Mucosa of gallbladder (tissue), 1 donor: ENCODE measurements at places on chromosomes 1 and 21. TPM values are rescaled to one million over a fixed set of nuclear protein-coding genes. Genes with fewer than 3 reads are reported as not detected.

CYP4Z1 gene
- not detected for total RNA-seq

SYPL2 gene
- 3.1 TPM for total RNA-seq

BTG2 gene
- 111 TPM for total RNA-seq

MATN1 gene
- 0.12 TPM for total RNA-seq

AQP10 gene
- total RNA-seq, result 0.32 TPM

GRCh38 chr1:44719318-44719717 lies 11.7 kb downstream of the RNU5D-1 start:
- no peak for DNase-seq

- DNase-seq, result no peak
These were observed 255.9 kb downstream of the CAMTA1 start for GRCh38 chr1:7040969-7041695.

- DNase-seq, result no peak
These were observed 328.5 kb downstream of the TBX15 start for GRCh38 chr1:118659646-118660045.

DNA sequence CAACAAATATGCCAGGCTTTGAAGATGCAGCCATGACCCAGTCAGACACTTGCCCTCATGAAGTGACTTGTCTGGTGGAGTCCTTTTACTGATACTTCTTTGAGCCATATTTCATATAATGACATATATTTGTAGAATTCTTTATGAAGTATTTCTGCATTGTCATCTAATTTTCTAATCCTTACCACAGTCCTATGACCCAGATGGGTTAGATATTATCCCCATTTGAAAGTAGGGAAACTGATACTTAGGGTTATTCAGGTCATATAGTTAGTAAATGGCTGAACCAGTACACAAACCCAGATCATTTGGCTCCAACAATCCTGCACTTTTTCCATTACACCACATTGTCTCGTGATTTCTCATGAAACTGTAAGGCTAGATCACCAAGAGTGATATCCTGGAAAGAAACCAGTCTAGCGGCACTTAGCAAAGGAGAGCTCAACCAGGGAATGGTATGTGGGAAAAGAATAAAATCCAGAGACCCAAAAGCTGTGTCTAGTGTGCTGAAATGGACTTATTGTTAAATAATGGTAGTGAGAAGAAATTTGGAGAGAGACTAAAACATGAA lies 49.6 kb downstream of the ZFYVE9 start:
- no peak for DNase-seq

DNA sequence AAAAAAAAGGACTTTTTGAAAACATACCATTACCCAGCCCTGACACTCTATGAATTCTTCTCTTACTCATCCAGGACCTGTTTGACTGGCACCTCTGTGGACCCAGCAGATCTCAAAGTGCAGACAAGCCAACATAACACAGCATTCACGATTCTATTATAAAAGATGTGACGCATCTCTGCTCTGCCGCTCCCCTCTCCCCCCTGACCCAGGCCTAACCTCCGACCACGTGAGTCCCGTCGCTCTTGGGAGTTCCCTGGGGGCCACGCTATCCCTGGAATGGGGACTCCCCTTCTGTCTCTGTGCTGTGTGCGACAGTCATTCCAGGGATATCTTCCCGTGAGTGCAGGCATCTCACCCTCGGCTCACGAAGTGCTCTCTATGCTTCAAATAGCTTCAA lies 21.1 kb downstream of the LRRC38 start:
- DNase-seq, result no peak
